Ovary (tissue), 10 donors: ENCODE measurements at places on chromosomes 12 and 14. TPM values are rescaled to one million over a fixed set of nuclear protein-coding genes. Genes with fewer than 3 reads are reported as not detected.
A peak's percentile ranks its signal among the peaks of the same experiment; 100 is the strongest.

The TAS2R42 gene
- not detected for total RNA-seq

DNA sequence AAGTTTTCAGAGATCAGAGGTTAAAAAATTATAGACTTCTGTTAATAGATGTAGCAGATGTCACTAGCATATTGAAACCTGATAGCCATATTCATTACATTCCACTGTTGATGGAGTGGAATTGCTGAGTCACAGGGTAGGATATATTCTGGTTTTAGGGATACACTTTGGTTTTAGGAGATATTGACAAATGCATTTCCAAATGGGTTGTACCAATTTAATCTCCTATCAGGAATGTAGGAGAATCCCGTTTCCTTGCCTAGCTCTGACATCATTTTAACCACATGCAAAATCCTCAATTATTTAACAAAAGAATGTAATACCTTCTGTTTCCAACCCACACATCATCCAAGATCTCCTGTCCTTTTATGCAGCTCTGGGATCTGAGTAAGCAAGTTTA, 30.7 kb upstream of the ESR2 start:
- no peaks in the 10 kb centered on the region for H3K27me3 ChIP-seq
- no peaks in the 10 kb centered on the region for H3K36me3 ChIP-seq
- H3K27ac ChIP-seq = no peak overlapping the region
- no peak for DNase-seq
- H3K4me3 ChIP-seq = no peak overlapping the region

- no peaks in the 10 kb centered on the region for H3K36me3 ChIP-seq
- no peak overlapping the region for H3K4me3 ChIP-seq
- H3K27me3 ChIP-seq = no peaks in the 10 kb centered on the region
- no peak for DNase-seq
- no peak overlapping the region for H3K27ac ChIP-seq
Observed at GRCh38 chr12:1844223-1844622, 23.9 kb downstream of the LRTM2 start.

The SPIC gene
- total RNA-seq = not detected

DNA sequence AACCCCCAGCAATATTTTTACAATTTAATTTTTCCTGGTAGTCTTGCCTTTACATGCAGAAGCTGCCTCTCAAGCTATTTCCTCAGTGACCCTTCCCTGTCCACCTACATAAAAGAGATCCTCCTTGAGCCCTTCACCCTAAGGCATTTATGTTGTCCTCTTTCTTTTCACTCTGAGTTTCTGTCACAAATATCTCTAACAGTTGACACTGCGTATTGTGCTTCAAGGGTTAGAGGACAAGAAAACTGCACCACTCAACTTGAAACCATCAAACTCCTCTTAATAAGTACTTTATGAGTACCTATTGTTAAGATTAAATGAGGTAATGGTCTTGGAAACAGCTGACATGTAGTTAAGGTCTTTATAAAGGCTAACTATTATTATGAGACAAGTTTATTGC, 557.7 kb downstream of the TRHDE start:
- H3K4me1 ChIP-seq = no peaks in the 10 kb centered on the region
- no peaks in the 10 kb centered on the region for H3K27me3 ChIP-seq
- DNase-seq = no peak
- H3K4me3 ChIP-seq = no peak overlapping the region
- no peaks in the 10 kb centered on the region for H3K36me3 ChIP-seq
- no peak overlapping the region for H3K27ac ChIP-seq

DNA sequence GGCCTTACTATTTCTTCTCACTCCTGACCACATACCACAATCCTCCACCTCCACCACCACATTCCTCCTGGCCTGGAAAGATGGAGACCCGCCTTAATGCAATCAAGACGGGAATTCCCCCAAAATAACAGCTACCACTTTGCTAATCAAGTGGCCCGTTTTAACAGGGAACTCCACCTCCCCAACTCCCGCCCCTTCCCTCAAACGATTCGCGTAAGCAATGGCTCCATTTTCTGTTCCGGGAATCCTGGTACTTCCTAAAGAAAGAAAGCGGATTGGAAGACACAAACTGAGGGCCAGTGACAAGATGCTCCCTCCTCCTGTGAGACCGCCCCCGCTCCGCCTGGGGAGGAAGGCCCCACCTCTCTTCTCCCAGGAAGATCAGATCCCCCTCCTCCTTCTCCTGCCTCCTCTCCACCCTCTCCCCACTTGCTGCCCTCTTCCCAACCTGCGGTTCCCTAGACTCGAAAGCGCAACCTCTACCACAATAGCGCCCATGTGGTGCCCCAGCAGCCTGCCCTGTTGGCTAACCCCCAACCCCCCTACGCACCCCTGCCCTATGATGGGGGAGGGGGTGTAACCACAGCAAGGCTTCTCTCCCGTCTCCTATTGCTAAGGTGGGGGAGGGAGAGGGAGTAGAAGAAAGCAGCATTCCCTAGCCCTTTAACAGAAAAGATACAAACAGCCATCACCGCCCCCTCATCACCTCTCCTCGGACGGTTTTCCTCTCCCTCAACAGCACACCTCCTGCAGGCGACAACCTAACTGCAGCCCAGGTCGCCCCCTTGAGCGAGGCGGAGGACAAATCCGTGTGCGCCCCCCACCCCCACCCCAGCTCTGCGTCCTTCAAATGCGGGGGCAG, 777 bp downstream of the ARF3 start:
- peak; percentile 78 for DNase-seq
- peaks cover 10% of the 10 kb centered on the region for H3K4me1 ChIP-seq
- H3K27me3 ChIP-seq = no peaks in the 10 kb centered on the region
- H3K27ac ChIP-seq = peak overlapping the region; percentile 37

- H3K36me3 ChIP-seq = no peaks in the 10 kb centered on the region
- H3K27me3 ChIP-seq = no peaks in the 10 kb centered on the region
- H3K27ac ChIP-seq = no peak overlapping the region
- DNase-seq = no peak
- H3K4me3 ChIP-seq = no peak overlapping the region
Observed at GRCh38 chr12:75765170-75766059, 254.0 kb upstream of the KRR1 start.

GRCh38 chr14:99317231-99318090, 45.5 kb upstream of the BCL11B start:
- DNase-seq = no peak
- no peaks in the 10 kb centered on the region for H3K4me1 ChIP-seq
- H3K27ac ChIP-seq = no peak overlapping the region
- H3K4me3 ChIP-seq = no peak overlapping the region

- no peaks in the 10 kb centered on the region for H3K27me3 ChIP-seq
- no peaks in the 10 kb centered on the region for H3K4me1 ChIP-seq
- no peak overlapping the region for H3K4me3 ChIP-seq
- H3K36me3 ChIP-seq = no peaks in the 10 kb centered on the region
Observed at GRCh38 chr14:81062816-81063215, 107.4 kb downstream of the TSHR start.

The CPM gene
- 35.8 TPM for total RNA-seq

- H3K4me1 ChIP-seq = no peaks in the 10 kb centered on the region
- H3K27ac ChIP-seq = no peak overlapping the region
- no peaks in the 10 kb centered on the region for H3K36me3 ChIP-seq
Observed at GRCh38 chr12:124010687-124011086, 37.7 kb downstream of the ZNF664 start.

- no peak overlapping the region for H3K27ac ChIP-seq
- peaks cover 2% of the 10 kb centered on the region for H3K4me1 ChIP-seq
- DNase-seq = no peak
Observed at GRCh38 chr14:99249389-99249788, 22.6 kb downstream of the BCL11B start.

The LRRC43 gene
- 0.50 TPM for total RNA-seq

- no peaks in the 10 kb centered on the region for H3K4me1 ChIP-seq
- H3K27me3 ChIP-seq = no peaks in the 10 kb centered on the region
- H3K27ac ChIP-seq = no peak overlapping the region
- H3K36me3 ChIP-seq = no peaks in the 10 kb centered on the region
Observed at GRCh38 chr14:63676615-63677014, 34.9 kb upstream of the WDR89 start.

The NRXN3 gene
- 0.82 TPM for total RNA-seq

GRCh38 chr14:99604766-99605298, 825 bp upstream of the CCDC85C start:
- no peaks in the 10 kb centered on the region for H3K36me3 ChIP-seq
- no peaks in the 10 kb centered on the region for H3K27me3 ChIP-seq
- H3K4me3 ChIP-seq = peak overlapping the region; percentile 80
- peak overlapping the region; percentile 67 for H3K27ac ChIP-seq

GRCh38 chr12:92466391-92467305, 236.1 kb upstream of the PLEKHG7 start:
- peak overlapping the region; percentile 41 for H3K27ac ChIP-seq
- no peak for DNase-seq
- peaks cover 11% of the 10 kb centered on the region for H3K4me1 ChIP-seq
- no peaks in the 10 kb centered on the region for H3K36me3 ChIP-seq
- no peaks in the 10 kb centered on the region for H3K27me3 ChIP-seq

DNA sequence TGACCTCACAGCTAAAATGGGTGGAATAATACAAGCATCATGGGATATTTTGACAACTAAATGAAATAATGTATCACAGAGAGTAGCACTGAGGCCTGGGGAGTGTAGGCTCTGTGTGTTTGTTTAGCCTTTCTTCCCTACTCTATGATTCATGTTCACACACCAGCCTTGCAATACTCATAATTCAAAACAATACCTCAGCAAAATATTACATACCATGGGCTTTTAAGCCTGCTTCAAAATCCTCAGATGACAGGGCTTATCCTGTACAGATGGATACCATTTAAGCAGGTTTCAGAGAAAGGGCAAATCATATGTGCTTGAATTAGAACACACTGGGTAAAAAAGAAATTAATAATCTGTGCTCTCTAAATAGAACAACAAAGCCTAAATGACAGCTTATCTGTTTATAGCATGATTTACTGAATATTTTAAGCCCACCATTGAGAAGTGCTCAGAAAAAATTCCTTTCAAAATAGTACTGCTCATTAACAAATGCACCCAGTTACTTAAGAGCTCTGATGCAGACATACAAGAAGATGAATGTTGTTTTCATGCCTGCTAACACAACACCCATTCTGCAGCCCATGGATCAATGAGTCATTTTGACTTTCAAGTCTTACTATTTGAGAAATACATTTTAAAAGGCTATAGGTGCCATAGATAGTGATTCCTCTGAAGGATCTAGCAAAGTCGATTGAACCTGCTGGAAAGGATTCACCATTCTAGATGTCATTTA, 84.9 kb upstream of the ADAMTS20 start:
- no peaks in the 10 kb centered on the region for H3K4me1 ChIP-seq
- no peak overlapping the region for H3K27ac ChIP-seq
- H3K27me3 ChIP-seq = no peaks in the 10 kb centered on the region
- no peak for DNase-seq
- no peaks in the 10 kb centered on the region for H3K36me3 ChIP-seq
- no peak overlapping the region for H3K4me3 ChIP-seq

DNA sequence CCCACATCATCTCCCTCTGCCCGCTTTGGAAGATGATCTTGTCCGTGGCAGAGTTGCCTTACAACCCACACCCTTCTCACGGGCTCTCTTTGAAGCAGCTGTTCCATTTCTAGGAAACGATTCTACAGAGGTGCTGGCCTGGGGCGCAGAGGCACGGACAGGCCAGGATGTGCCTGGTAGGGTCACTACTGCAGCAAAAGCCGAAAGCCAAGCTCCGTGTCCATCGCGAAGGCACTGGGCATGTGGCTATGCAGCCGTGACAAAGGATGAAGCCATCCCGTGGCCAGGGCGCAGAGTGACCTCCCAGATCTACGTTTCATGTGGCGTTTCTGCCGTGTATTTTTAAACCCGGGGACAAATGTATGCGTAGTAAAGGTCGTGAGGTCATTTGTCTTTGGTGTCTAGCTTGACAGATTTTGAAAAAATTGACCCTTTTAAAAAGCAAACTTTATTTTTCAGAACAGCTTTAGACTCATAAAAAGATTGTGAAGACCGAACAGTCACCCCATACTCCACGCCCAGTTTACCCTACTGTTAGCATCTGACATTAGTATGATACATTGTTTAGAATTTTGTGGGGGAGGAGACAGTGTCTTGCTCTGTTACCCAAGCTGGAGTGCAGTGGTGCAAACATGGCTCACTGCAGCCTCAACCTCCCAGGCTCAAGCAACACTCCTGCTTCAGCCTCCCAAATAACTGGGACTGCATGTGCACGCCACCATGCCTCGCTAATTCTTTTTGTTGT, 40.4 kb upstream of the NCOR2 start:
- peaks cover 4% of the 10 kb centered on the region for H3K4me1 ChIP-seq
- no peaks in the 10 kb centered on the region for H3K36me3 ChIP-seq
- no peaks in the 10 kb centered on the region for H3K27me3 ChIP-seq
- DNase-seq = no peak
- no peak overlapping the region for H3K4me3 ChIP-seq
